ENCODE measurements at places on chromosomes 11 and 22. TPM values are rescaled to one million over a fixed set of nuclear protein-coding genes. Genes with fewer than 3 reads are reported as not detected.

The USP28 gene
- total RNA-seq = 136 TPM

The KCNQ1 gene
- 33.4 TPM for total RNA-seq

The OR52E5 gene
- total RNA-seq = not detected

The OR5AK2 gene
- total RNA-seq = not detected

The ARHGAP20 gene
- total RNA-seq = 0.38 TPM

The HTR3B gene
- total RNA-seq = not detected

The IL10RA gene
- total RNA-seq = 6.2 TPM

The SLC22A12 gene
- not detected for total RNA-seq

The SERPINH1 gene
- total RNA-seq = 54.0 TPM

The GAB2 gene
- 14.9 TPM for total RNA-seq

The HEPHL1 gene
- total RNA-seq = not detected

The C1QTNF4 gene
- total RNA-seq = 0.48 TPM

The NDUFC2 gene
- total RNA-seq = 328 TPM

The BTG4 gene
- not detected for total RNA-seq

The NEU3 gene
- 3.5 TPM for total RNA-seq

The PLEKHB1 gene
- 13.7 TPM for total RNA-seq
